ENCODE measurements at places on chromosomes 3 and 15. TPM values are rescaled to one million over a fixed set of nuclear protein-coding genes. Genes with fewer than 3 reads are reported as not detected.

NPAP1 gene
- 0.41 TPM for total RNA-seq

SLC4A7 gene
- total RNA-seq: 20.0 TPM

POU1F1 gene
- not detected for total RNA-seq

PIF1 gene
- total RNA-seq: 5.5 TPM

BFSP2 gene
- not detected for total RNA-seq

ROBO2 gene
- total RNA-seq: not detected

OSTN gene
- total RNA-seq: not detected

ATP1B3 gene
- total RNA-seq: 33.3 TPM

MAPKBP1 gene
- total RNA-seq: 12.6 TPM

NOX5 gene
- 0.21 TPM for total RNA-seq

GHSR gene
- not detected for total RNA-seq

GOLGA6L6 gene
- not detected for total RNA-seq

MRPL46 gene
- 24.8 TPM for total RNA-seq

SKIC8 gene
- total RNA-seq: 52.3 TPM

ABHD10 gene
- total RNA-seq: 40.0 TPM

FYTTD1 gene
- total RNA-seq: 22.5 TPM

ZDHHC19 gene
- not detected for total RNA-seq

BNC1 gene
- total RNA-seq: 0.49 TPM

CHRD gene
- 36.6 TPM for total RNA-seq

ZBTB47 gene
- total RNA-seq: 34.3 TPM

PRR20G gene
- not detected for total RNA-seq

HCLS1 gene
- total RNA-seq: 21.0 TPM

POTEB2 gene
- not detected for total RNA-seq

UBE2E1 gene
- 158 TPM for total RNA-seq

Measured in uterus (tissue), 4 donors.